Head of caudate nucleus (tissue), 42 donors: ENCODE measurements at places on chromosomes 1 and 21.
A peak's percentile ranks its signal among the peaks of the same experiment; 100 is the strongest.

- DNase-seq, result no peak
Measured at GRCh38 chr1:175094626-175095025, 27.0 kb downstream of the TNN start.

DNA sequence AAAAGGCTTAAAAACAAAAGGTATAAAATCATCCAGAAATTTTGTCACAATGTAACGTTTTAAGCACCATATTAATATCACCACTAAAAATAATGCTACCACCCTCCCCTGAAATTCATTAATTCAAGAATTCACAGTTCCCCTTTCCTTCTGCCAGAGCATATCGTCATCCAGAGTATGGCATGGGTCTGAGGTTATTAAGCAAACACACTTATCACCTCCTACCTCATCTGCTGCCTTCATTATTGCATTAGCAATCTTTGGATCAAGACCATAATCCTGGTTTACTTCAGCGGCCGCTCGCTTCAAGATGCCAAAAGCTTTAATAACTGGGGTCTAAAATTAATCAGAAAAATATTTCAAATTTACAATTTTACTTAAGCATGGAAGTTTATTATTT lies 6.2 kb downstream of the FH start:
- DNase-seq, result no peak

GRCh38 chr1:43274125-43274803 lies 4.5 kb downstream of the TMEM125 start:
- DNase-seq, result no peak

DNA sequence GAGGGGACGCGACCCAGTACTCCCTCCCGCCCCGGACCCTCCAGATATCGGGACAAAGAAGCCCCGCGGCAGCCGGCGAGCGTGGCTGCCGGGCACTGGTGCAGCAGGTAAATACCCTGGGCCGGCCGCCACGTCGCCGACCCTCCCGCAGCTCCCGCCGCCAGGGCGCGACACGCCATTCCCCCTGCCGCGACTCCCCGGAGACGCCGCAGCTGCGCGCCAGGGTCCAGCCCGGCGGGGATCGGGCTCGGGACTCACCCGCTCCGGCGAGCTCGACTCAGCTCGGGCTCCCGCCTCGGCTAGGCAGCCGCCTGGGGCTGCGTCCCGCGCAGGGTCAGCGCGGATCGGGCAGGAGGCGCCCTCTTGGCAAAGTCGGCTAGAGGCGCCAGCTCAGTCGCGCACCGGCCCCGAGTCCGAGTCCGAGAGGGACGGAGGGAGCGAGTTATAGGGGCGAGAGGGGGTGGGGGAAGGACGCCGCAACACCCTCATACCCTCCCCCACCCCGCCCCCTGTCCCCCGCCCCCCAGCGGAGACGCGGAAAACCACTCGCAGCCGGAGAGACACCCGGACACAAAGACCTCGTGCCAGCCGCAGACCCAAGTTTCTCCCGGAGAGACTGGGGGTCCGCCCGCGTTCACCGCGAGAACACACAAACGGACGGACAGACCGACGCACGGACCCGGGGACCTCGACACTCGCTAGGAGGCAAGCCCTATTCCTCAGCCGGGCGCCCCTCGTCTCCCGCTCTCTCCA lies 985 bp downstream of the SYT6 start:
- DNase-seq, result peak; percentile 65

DNA sequence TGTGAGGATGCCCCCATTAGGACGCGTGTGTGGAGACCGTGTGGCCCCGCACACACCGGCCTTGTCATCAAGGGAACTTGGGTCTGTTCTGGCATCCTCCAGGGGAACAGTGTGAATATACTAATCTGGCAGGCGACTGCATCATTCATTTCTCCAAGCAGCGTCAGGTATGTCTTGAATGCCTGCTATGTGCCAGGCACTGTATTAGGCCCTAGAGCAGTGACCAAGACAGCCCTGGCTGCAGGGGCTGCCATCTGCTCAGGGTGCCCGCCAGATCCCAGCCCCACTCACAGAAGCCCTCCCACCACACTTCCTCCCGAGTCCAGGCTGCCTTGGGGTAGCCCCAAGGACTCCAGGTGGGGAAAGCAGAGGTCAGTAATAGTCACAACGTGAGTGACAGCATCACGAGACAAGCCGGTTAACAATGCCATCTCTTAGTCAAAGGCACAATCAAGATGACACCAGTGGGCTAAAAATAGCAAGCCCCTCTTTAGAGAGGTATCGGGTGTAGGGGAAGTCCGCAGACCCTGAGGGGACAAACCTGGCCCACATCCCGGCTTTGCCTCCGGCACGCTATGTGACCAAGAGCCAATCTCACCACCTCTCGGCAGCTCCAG lies 7.5 kb upstream of the LAPTM5 start:
- DNase-seq, result no peak

DNA sequence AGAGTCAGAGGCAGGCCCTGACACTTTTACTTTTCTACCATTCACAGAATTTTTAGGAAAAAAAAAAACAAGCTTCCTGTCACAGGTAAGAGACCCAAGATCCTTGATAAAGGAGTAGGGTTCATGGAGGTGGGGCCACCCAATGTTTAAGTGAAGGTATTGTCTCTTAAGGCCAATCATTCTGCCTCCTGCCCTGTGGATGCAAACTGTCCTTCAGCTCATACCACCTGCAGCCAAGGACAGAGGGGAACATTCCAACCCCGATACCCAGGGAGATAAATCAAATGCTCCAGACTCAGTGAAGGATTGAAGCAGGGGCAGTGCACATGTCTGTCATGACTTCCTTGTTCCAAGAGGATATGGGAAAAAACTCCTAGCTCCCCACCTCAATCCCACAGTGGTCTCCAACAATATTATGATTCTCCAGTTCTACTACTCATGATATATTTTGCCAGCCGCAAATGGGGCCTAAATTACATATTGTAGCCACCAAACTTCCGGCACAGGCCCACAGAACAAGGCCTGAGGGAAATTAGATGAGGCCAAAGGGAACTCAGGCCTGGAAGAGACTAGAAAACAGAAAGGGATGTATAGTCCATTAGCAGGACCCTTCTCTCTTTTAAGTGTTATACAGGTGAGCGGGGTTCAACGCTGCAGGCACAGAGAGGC lies 59.5 kb downstream of the TRABD2B start:
- no peak for DNase-seq

GRCh38 chr1:11736746-11737639 lies 1.1 kb downstream of the AGTRAP start:
- no peak for DNase-seq

GRCh38 chr1:109643385-109644230 lies 12.3 kb upstream of the GSTM4 start:
- peak; percentile 76 for DNase-seq

GRCh38 chr21:46255758-46256337 lies 27.3 kb upstream of the LSS start:
- DNase-seq, result no peak

GRCh38 chr21:25079053-25079452 lies 528.2 kb downstream of the MRPL39 start:
- no peak for DNase-seq

- DNase-seq, result no peak
Measured at GRCh38 chr1:181185461-181185860, 97.0 kb downstream of the IER5 start.

- no peak for DNase-seq
Measured at GRCh38 chr1:209691237-209691636, 13.4 kb upstream of the HSD11B1 start.

DNA sequence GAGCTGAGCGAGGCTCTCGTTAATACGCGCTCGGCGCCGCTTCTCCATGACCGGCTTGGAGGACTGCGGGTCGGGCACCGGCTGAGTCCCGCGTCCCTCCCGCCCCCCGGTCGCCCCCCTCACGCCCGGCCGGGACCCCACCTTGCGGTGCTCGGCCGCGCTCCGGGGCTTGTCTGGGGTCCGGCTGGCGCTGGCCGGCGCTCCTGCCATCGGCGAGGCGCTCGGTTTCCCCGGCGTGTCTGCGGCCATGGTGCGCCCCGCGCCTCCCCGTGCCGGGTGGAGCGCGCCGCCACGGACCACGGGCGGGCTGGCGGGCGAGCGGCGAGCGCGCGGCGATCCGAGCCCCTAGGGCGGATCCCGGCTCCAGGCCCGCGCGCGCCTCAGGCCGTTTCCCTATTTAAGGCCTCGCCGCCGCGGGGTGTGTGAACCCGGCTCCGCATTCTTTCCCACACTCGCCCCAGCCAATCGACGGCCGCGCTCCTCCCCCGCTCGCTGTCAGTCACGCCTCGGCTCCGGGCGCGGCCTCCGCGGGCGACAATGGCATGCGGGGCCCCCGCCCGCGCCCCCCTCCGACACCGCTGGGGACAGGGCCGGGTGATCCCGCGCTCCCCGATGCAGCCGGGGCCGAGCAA lies at the start of gene HES4:
HES4 (minus strand) TSS at position 373 of the 632 bp plus-strand sequence; CDS start at position 249, 124 bp downstream.
- DNase-seq, result peak; percentile 88

DNA sequence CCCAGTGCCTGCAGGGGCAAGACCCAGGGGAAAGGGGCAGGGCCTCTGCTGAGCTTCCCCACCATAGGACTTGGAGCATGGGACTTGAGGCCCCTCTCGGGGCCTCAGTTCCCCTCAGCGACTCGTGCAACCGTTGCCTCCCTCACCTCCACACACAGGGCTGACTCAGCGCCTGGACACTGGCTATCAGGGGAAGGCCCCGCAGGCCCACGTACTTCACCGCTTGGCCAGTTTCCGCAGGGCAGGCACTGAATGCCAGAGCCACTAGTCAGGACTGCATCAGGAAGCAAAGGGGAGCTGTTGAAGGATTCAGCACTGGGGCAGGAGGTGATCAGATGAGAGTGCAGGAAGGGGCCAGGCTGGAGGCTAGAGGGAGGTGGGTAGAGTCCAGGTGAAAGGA lies 15.5 kb upstream of the FAM131C start:
- no peak for DNase-seq

DNA sequence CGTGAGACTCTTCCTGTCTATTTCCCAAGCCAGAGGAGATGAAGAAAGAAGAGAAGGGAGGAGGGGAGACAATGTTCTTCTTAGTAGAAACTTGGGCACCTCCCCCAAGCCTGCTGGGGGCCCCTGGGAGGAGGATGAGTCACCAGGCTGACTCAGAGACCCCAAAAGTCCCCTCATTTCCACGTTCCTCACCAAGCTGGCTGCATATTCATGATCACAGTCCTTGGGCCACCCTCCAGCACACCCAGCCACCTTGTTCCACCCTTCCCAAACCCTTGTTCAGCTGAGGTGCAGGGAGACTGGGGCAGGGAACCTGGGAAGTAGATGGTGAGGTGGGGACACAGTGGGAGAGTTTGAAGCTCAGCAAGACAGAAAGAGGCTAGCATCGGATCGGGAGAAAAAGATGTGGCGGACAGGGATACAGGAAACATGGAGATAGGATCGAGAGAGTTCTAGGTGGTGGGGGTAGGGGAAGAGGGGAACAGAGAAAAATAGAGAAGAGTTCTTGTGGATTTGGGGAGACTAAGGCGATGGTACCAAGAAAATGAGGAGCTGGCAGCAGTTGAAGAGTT lies 712 bp downstream of the RAB13 start:
- DNase-seq, result no peak

DNA sequence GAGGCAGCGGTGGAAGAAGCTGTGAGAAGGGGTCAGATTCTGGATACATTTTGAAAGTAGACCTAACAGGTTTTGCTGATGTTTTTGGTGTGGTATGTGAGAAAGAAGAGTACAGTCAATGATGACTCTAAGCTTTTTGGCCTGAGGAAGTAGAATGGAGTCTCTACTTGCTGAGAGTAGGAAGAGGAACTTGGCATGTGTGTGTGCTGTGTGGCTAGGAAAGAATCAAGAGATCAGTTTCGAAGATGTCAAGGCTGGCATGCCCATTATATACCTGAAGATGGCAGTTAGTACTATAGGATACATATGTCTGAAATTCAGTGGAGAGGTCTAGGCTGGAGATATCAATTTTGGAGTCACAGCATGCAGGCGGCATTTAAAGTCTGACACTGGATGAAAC lies 64.4 kb downstream of the MAB21L3 start:
- DNase-seq, result no peak

DNA sequence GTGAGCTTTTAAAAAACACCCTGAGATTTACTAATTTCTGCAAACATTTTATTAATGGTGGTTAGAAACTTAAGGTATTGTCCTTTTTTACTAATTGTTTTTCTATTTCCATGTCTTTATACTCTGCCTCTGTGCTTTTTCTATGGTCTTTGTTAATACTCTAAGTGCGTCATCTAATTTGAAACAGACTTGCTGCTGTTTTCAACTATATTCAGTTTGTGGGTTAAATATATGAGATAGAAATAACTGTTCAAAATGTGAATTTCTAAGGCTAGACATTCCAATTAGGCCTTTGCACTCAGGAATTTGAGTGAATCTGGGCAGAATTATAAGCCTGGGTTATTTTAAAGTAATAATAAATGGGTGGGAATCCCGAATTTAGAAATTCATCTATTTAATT lies 82.4 kb upstream of the COL11A1 start:
- DNase-seq, result no peak

DNA sequence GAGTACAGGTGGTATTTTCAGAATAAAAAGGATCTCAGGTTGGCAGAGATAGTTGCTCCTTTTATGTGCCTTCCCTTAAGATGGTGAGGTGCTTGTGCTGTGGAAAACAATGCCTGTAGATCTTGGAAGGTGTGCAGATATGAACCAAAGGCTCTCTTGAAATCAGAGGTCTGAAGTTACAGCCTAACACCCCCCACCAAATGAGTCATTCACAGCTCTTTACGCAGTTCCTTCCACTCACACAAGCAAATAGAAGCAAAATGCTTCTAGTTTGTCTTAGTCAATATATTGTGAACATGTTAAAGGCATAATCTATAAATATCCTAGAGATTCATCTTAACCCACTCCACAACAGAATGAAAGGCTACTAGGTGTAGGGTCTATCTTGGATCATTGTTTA lies 128.9 kb upstream of the NR5A2 start:
- DNase-seq, result no peak
